T-helper 2 cell (primary cell): ENCODE measurements at places on chromosomes 2 and 18.
A peak's percentile ranks its signal among the peaks of the same experiment; 100 is the strongest.

DNA sequence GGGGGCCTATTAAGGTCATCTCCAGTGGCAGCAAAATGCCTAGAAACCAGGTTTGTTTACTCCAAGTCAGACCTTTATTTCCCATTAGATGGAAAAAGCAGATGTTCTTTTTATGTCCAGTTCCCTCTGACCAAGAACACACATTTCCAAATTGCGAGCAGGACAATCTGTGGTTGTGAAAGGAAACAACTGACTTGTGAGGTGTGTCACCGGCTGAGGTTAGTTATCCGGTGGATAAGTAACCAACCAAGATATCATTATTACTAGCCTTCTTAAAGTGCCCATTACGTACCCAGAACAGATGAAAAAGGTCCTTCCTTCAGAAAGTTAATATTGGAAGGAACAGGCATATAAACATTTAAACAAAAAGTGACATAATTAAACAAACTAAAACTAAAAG is 112.9 kb downstream of the THADA start:
- DNase-seq, result no peak

- DNase-seq, result no peak
Observed at GRCh38 chr2:182456784-182457183, 29.9 kb upstream of the PDE1A start.

DNA sequence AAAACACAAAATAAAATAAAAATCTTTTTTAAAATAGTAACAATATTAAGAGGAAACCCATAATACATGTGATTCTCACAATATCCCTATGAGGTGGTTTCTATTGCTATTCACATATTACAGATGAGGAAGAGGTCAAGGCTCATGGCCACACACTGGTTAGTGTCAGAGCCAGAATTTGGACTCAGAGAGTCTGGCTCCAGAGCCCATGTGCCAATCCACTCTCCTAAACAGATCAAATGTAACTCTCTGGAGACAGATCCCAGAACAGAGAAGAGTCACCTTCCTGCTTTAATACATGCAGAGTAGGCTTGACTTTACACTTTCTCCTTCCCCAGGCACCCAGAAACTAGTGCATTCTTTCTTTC is 10.1 kb upstream of the SLC11A1 start:
- no peak for DNase-seq

- no peak for DNase-seq
Observed at GRCh38 chr2:148548716-148549400, 95.7 kb upstream of the EPC2 start.

DNA sequence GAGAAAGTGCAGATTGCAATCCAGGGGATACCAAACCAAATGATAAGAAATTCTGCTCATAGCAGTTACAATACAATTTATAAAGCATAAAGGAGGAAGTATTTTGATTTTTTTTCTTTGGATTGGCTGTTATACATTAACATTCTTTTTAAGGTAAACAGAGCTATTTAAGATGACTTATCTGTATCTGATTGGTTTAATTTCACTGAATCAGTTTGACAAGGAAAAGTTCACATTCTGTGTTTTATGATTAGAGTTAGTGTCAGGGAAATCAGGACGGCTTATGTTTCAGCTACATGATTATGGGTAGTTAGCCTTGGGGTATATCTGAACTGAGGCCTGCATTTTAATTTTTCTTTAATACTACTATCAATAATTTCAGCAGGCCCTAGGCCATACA is 360.9 kb downstream of the ARL6IP6 start:
- DNase-seq, result no peak

DNA sequence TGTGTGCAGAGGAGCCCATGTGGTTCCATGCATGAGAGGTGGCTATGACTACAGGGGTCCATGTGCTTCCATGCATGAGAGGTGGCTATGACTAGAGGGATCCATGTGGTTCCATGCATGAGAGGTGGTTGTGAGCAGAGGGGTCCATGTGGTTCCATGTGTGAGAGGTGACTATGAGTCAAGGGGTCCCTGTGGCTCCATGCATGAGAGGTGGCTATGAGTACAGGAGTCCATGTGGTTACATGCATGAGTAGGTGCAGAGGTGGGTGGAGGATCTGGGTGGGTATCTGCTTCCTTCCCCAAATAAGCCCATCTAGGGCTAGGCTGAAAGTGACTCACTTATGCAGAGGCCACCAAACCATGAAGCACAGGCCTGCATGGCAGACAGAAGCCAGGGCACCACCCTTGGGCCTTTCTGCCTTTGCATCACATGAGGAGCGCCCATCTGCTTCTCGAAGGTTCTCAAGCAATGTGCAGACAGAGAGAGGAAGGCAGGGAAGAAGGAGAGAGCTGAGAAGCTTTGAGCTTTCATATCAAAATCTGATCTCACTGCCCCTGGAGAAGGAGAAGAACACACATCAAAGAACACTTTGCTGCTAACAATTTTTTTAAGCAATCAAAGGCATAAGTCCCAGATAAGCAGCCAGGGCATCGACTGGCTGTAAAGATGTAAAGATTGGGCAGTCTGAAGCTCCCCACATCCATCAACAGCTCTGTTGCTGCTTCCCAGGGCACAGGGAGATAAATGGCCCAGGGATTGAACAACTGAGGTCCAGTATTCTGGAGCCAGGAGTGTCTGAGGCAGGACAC is 137.6 kb downstream of the TNS1 start:
- DNase-seq, result no peak

- no peak for DNase-seq
Observed at GRCh38 chr2:229650901-229651300, 63.5 kb downstream of the DNER start.

GRCh38 chr2:15577071-15577735 is 14.5 kb upstream of the DDX1 start:
- DNase-seq, result peak; percentile 86

DNA sequence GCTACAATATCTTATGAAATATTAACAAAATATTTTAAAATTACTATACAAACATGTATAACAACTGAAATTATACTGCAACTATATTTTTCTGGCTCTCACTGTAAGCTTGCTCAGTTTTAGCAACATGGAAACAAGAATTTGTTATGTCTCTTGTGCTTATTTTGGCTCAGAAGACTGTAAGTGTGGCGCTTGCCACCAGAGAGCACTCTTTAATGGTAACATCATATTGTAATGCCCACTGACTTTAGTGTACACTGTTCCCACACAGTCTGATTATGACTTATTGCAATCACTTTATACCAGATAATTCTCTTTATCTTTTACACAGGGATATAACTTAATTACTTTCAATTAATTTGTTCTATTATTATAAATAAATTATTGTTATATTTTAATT is 1500.6 kb upstream of the TMEFF2 start:
- DNase-seq, result peak; percentile 5

DNA sequence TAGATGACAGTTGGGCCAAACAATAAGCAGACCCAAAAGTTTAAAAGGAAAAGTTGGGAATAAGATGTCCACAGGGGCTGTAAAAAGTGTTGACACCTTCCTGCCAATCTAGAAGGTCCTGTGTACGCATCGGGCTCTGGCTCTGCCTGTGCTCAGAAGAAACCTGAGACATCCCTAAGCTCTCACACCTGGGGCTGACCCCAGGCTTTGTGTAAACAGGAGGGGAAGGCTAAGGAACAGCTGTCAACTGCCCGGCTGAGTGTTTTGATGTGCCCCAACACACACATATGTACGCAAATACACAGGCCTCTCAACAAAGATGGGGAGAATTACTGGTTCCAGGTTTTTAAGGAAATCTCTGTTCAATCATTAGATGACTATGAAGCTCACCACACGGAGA is 59.5 kb downstream of the TMEM131 start:
- no peak for DNase-seq

DNA sequence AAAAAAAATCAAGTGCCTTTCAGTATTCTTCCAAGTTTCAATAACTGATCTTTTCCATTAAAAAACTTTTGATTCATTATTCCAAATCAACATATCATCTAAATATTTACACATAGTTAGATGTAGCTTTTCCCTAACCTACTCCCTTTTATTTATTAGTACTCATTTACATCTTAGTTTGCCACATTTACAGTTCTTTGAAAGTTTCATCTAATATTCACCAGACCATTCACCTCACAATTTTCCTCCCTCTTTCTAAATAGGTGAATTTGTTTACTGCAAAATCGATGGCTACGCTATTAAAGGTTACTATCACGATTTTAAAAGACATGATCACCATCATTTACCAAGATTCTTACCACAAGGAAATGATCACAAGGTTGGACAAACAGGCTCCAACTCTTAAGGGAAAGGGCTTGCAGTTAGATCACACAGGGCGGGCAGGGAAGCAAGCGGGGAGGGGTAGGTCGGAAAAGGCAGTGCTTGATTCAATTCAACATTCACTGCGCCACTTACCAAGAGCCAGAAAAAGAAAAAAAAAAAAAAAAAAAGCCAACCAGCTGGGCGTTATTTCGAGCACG is 654 bp upstream of the MARCHF7 start:
- DNase-seq, result no peak

- DNase-seq, result no peak
Observed at GRCh38 chr2:109481196-109481555, 132.6 kb downstream of the SEPTIN10 start.

DNA sequence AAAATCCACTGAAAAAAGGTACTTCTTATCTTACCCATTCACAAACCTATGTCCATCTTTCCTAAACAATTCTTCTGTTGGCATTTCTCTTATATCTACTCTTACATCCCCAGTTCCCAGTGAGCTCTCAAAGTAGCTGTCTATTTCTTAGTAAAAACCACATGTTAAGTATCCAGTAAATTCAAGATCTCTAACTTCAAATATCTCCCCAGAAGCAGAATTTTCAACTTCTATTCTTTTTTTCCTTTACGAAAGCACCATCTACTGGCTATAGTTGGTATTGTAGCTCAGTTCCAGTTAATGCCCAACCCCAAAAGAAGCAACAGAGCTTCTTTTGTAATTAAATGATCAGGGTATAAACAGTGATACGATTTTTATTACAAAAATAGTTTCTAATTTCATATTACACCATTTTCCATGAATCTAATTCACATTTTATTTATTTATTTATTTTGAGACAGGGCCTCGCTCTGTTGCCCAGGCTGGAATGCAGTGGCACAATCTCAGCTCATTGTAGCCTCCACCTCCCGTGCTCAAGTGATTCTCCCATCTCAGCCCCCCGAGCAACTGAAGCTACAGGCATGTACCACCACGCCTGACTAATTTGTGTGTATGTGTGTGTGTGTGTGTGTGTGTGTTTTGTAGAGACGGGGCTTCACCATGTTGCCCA is 28.5 kb downstream of the HRH4 start:
- DNase-seq, result no peak

GRCh38 chr2:140648393-140648792 is 1482.4 kb downstream of the LRP1B start:
- no peak for DNase-seq

DNA sequence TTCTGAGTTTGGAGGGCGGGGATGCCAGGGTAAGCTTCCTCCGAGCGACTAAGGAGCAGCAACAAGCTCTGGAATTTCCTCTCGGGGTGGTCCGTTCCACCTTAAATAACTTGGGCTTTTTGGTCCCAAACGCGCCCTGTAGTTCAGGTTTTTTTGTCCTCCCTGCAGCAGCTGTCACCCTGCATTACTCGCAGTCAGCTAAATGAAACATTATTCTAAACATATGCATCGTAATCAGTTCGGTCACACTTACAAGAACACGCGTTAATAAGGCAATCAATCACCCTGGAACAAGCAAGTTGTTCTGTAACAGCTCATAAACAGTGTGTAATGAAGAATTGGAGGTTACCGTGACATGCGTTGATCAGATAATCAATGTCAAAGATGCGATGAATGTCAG is 8.3 kb downstream of the EVX2 start:
- no peak for DNase-seq

GRCh38 chr2:231161877-231162329 is 36.5 kb upstream of the ARMC9 start:
- no peak for DNase-seq

GRCh38 chr2:161135951-161136593 is 24.2 kb upstream of the TANK start:
- DNase-seq, result no peak

DNA sequence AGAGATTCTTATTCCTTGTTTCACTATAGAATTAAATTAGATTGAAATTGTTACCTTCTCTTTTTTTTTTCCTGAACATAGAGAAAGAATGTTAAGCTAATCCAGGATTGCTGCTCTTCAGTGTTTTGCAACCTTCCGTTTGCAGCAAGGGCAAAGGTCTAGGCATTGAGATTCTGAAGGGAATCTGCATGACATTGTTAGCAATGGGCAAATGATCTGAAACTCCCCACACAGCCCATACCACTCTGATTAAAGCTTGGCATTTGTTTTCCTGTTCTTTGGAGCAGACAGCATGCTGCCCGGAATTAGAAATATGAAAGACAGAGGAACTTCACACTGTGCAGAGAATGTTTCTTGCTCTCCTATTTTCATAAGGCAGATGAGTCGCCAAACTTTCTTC is 551.8 kb downstream of the SOCS6 start:
- DNase-seq, result no peak

DNA sequence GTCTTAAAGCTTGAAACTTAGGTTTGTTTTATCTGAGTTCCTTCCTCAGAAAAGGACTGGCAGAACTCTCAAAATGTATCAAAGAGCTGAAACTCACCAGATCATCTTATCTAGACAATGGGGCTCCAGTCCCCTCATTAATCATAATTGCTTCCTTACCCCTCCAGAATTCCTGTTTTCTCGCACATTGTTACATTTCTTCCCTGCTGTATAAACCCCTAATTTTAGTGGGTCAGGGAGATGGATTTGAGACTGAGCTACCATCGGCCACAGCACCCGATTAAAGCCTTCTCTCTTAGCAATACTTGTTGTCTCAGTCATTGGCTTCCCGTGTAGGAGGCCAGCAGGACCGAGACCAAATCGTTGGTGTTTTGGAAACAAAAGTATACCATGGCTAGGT is 71.8 kb upstream of the CABLES1 start:
- no peak for DNase-seq

- no peak for DNase-seq
Observed at GRCh38 chr2:211766689-211767088, 771.9 kb downstream of the ERBB4 start.

DNA sequence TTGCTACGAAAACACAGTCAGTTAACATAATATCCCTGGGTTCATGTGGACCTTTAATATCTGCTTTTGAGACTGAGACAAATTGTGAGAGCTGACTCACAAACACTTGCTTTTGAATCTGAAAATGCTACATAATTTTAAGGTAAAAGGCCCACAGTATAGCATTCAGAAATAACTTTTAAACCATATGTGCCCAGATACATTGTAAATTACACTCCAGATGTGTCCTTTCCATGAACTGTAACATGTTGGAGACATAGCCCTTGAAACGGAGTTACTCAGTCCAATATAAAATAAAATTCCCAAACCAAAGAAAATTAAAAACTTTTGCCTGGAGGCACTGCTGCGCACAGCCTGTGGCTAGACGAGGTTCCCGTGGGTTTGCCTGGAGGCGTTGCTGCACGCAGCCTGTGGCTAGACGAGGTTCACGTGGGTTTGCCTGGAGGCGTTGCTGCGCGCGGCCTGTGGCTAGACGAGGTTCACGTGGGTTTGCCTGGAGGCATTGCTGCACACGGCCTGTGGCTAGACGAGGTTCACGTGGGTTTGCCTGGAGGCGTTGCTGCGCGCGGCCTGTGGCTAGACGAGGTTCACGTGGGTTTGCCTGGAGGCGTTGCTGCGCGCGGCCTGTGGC is 131.9 kb upstream of the ALKAL2 start:
- DNase-seq, result no peak

- DNase-seq, result no peak
Observed at GRCh38 chr2:170324640-170325046, 146.7 kb downstream of the MYO3B start.

- DNase-seq, result no peak
Observed at GRCh38 chr18:54964741-54965140, 5.5 kb upstream of the CCDC68 start.
